ENCODE measurements at places on chromosomes 1 and 21.
A peak's percentile ranks its signal among the peaks of the same experiment; 100 is the strongest.

DNA sequence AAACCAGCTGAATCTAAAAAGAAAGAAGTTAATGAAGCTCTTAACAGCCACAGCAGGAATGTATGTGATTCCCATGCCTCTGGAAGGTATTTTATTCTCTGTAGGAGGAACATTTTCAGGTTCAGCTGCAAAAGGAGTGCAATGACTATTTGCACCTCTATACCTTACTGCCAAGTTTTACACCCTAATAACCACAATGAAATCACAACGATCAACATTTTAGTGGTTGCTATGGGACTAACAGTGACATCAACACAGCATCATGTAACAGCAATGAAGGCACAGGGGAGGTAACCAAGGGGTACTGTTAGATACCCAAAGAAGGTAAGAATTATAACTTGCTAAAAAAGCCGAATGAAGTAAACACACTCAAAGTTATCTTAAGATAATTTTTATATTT is 116.3 kb upstream of the HP1BP3 start:
- DNase-seq = no peak

DNA sequence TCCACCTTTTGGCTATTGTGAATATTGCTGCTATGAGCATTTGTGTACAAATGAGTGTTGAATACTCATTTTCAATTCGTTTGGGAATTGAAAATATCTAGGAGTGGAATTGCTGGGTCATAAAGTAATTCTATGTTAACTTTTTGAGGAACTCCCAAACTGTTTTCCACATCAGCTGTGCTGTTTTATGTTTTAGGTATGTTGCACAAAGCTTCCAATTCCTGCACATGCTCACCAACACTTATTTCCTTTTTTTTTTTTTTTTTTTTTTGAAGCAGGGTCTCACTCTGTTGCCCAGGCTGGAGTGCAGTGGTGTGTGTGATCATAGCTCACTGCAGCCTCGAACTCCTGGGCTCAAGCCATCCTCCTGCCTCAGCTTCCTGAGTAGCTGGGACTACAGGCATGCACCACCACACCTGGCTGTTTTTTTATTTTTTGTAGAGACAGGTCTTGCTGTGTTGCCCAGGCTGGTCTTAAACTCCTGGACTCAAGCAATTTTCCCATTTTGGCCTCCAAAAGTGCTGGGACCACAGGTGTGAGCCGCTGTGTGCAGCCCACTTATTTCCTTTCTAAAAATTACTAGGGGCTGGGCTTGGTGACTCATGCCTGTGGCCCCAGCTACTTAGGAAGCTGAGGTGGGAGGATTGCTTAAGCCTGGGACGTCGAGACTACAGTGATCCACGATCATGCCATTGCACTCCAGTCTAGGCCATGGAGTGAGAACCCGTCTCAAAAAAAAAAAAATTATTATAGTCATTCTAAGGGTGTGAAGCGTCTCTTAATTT is 33.4 kb downstream of the TMCC2 start:
- DNase-seq = no peak

- no peak for DNase-seq
Observed at GRCh38 chr1:11880181-11880575, 21.4 kb upstream of the NPPB start.

GRCh38 chr1:168799927-168800605 is 71.1 kb upstream of the DPT start:
- no peak for DNase-seq

DNA sequence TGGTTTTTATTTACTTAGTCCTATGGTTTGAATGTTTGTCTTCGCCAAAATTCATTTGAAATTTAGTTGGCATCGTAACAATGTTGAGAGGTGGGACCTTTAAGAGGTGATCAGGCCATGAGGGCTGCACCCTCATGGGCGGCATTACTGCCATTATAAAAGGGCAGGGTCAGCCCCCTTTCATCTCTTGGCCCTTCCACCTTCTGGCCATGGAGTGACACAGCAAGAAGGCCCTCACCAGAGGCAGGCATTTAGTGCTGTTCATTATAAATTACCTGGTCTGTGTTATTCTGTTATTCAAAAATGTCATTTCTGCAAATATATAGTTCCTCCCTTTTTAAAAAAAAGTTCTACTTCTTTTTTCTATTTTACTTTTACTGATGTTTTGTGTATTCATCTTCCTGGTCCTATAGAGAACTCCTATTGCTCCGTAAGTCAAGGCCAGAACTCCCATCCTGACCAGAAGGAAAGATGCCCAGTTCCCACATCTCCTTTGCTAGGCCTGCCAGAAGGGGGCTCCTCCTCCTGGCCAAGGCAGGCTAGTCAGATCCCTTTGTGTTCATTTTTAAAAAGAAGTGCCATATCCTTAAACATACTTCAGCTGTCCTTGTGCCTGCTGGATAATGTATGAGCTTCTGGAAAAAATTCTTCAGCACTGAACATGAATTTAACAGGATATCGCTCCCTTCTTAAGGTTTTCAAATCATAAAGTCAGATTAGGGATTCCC is 10.0 kb upstream of the LBR start:
- DNase-seq = no peak

- DNase-seq = no peak
Observed at GRCh38 chr1:90591970-90592356, 125.1 kb downstream of the BARHL2 start.

GRCh38 chr1:241813768-241814320 is 34.2 kb upstream of the EXO1 start:
- no peak for DNase-seq

GRCh38 chr1:155091071-155092051 is 12.7 kb downstream of the EFNA3 start:
- DNase-seq = peak; percentile 76

DNA sequence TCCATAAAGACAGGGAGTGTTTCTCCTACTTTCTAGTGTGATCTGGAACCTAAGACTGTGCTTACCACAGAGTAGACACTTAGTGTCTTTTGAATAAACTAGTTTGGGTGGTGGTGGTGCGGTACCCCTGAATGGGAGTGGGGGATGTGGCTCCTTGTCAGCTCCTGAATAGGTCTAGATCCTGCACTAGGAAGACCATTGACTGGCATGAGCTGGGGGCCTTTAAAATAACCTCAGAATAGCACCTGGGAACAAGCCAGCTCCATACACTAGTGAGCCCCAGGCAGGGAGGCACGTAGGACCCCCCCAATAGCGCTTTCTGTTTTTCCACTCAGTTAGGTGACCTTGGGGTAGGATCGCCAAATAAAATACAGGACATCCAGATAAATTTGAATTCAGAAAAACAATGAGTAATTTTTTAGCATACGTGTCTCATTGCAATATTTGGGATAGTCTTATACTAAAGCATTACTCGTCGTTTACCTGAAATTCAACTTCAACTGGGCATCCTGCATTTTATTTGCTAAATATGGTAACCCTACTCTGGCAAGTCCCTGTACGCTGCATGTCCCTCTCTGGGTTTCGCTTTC is 45.6 kb downstream of the AZIN2 start:
- no peak for DNase-seq

DNA sequence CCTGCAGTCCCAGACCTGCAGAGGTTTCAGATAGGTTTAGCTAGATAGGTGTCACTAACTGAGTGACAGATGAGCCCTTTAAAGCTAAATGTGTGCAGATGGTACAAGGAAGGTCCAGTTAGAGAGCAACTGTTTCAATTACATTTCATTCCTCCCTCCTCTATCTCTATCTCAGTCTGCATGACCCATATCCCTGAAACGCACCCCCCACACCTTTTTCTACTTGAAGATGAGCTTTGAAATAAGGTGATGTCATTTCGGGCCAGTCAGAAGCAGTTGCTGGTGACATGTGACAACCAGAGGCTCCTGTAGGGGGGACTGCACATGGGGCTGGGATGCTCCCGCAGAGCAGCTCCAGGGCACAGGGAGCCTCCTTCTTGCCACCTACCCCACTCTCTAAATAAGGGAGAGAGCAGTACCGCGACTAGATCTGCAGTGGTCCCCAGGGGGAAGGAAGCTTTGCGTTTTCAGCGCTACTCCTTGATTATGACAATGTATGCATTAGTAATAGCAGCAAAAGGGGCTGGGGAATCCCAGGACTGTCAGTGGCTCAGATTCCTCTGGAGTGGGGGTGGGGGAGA is 4.3 kb downstream of the ATP8B2 start:
- DNase-seq = no peak

DNA sequence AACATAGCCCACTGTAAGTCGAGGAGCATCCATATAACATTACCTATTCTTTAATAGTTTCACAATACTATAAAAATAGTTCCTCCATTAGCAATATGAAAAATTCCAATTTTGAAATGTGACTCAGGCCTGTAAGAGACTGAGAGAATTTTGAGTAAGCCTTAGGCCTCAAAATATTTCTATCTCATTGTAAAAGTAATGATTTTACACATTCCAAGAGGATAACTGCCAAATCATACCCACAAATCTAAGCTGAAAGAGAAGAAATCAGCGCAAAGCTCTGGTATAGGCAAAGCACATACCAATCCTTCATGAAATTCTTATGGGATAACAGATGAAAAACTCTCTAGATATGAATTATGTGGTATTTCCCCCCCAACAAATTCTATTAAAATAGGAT is 144.1 kb downstream of the CDC42BPA start:
- DNase-seq = no peak

GRCh38 chr1:25198663-25199252 is 33.5 kb downstream of the SYF2 start:
- no peak for DNase-seq

DNA sequence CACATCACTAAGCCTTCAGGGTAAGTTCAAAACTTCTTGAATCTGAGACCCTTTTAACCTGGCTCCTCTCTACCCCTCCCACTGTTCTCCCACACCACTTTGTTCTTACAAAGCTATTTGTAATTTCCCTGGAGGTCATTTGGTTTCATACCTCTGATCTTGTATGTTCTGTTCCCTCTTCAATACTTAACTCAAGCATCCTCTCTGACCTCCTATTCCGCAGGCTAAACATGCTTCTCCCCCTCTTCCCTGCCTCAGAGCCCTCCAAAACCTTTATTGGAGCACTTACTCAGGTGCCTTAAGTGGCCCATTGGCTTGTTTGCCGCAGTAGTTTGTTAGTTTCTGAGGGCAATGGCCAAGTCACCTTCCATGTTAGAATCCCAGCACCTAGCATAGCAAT is 54.8 kb downstream of the SSX2IP start:
- DNase-seq = no peak

DNA sequence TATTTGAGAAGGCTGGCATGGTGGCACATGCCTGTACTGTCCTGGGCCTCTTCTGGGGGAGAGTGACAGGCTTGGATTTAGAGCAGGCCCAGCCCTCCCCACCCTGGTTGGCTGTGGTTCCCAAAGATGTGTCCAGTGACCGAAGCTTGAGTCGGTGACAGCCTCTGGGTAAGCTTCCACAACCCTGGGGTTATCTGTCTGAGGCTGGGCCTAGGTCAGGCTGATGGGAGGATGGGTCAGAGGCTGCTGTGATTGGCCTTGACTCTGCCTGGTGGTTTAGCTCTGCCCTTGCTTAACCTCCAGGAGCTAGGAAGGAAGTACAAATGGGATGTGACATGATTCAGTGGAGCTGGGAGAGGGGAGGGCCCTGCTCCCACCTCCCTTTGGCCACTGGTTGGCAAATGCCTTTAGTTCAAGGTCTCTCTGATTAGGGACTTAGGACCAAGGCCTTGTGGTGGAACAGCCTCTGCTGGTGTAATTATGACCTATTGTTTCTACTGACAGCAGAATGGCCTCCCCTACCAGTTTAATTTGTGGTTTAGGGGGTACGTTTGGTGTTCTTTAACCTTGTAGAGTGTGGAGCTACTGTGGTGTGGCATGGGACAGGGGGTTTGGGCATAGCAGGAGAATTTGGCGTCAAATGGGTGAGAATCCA is 16.6 kb downstream of the NUDC start:
- no peak for DNase-seq

DNA sequence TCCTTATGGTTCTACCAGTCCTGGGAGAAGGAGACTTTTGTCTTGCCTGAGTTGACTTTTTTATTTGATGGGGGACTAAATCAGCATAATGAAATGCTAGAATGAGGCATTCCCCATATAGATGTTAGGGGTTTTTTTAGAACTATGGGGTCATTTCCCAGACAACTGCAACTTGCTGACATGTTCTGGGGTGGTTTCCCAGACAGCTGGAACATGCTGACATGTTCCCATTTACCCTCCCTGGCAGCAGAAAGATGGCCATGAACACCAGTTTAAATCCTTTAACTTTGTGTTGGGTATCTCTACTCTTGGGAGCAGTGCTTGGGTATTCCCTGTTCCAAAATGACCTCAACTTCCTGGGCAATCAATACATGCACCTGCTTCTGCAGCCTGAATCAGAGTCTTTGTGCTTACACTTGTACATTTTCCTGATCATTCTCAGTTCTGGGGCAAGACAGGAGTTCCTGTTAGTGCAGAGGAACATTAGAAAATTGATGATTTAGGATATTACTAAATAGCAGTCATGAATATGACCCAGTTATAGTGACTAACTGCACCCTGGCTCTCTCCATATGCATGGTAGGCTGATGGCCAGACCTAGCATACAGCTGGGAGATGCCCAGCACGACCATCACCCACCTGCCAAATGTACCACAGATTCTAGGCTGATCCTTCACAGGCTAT is 75.4 kb upstream of the CD5L start:
- DNase-seq = no peak

DNA sequence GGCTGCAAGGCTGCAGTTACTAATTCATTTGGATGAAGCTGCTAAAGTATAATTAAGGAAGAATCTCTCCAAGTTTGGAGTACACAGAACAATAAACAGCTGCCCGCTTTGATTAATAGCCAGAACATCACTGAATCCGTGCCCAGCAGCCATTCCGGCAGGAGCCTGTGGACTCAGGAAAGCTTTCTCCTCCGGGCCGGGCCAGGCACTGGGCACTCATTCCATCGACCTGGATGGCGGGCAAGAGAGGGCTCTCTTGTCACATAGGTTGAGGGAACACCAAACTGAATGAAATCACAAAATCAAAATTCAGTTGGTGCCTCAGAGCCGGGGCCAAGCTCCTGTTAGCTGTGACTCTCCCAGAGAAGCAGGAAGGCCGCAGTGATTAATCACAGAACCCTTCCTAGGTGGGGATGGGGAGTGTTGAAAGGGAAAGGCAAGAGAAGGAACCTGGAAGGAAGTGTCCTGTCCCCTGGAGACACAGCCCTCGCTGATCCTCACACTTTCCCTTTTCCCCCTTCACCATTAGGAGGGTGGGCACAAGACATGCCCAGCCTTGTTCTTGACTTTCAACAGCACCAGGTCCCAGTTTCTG is 306.7 kb downstream of the NPHP4 start:
- DNase-seq = no peak
